T follicular helper cell (primary cell): ENCODE measurements at places on chromosomes 7 and 10.

GRCh38 chr10:98170249-98171117, 36.0 kb downstream of the R3HCC1L start:
- no peak for DNase-seq

DNA sequence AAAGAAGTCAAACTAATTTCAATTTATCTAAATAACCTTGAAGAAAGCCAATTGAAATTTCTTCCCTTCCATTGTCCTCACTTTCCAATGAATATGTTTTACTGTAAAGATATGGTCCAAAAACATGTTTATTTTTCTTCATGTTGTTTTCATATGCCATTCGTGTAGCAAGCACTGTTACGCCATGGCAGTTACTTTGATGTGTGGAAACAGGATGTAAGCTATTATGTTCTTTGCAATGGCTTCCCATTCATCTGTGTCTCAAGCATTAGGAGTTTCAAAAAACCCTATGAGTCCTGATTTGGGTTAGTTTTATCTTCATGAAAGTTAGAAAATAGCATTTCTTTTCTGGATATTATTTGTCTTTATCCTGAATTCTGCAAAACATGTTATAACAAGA, 31.0 kb downstream of the GPR141 start:
- no peak for DNase-seq

DNA sequence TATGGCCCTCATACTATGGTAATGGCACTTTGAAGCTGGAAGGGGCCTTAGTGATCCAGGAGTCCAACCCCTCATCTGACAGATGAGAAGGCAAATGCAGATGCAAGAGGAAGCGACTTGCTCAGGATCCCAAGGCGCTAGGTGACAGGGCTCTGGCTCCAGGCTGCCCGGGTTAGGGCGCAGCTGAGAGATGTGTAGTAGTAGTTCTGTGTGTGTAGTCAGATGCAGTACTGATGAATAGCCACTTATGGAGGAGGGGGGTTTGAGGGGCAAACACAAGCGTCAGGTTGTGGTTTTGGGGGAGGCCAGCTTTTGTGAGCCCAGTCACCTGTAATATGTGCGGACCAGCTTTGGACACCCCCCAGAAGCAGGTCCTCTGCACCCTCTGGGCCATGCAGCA, 4.8 kb downstream of the ADRA2A start:
- DNase-seq, result no peak

- DNase-seq, result no peak
Measured at GRCh38 chr7:147079083-147079482, 962.5 kb downstream of the CNTNAP2 start.

- DNase-seq, result no peak
Measured at GRCh38 chr7:132398253-132398925, 177.9 kb downstream of the PLXNA4 start.

DNA sequence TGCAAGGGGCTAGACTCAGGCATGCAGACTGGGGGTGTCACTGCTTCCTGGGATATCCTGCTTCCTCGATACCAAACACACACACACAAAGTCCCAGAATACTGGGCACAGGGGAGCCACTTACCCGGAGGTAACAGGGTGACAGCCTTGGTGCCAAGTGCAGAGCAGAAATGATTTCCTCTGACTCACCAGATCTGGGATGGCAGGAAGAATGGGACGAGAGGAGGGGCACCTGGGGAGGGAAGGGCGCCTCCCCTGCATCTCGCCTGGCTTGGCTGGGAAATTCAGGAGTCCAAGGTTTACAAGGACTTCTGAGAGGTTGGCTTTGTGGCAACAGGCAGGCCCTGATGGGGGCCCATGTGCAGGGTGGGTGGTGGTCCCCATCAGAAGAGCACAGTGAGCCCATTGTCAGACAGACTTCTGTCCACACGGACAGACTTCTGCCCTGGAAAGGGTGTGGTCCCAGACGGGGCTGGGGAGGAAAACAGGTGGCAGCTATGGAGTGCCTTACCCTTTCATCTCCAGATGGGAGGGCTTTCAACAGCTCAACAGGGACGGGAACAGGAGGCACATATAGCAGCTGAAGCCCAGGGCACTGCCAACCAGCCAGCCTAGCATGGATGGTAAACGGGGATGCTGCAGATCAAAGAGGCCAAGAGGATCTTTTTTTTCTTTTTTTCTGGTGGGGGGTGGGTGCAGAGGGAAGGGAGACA, 9.7 kb upstream of the CCL24 start:
- no peak for DNase-seq

DNA sequence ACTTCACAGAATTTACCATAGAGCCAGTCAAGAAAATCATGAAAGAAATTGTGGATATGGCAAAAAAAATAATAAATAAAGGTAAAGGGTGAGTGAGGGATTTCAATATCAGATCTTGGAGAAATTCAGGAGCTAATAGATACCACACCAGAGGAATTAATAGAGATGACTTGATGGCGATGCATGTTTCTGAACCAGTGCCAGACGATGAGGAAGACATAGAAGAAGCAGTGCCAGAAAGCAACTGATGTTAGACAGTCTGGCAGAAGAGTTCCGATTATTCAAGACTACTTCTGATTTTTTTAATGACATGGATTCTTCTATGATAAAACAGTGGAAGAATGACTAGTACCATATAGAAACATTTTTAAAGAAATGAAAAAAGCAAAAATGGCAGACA, 314.7 kb downstream of the BICC1 start:
- DNase-seq, result no peak

DNA sequence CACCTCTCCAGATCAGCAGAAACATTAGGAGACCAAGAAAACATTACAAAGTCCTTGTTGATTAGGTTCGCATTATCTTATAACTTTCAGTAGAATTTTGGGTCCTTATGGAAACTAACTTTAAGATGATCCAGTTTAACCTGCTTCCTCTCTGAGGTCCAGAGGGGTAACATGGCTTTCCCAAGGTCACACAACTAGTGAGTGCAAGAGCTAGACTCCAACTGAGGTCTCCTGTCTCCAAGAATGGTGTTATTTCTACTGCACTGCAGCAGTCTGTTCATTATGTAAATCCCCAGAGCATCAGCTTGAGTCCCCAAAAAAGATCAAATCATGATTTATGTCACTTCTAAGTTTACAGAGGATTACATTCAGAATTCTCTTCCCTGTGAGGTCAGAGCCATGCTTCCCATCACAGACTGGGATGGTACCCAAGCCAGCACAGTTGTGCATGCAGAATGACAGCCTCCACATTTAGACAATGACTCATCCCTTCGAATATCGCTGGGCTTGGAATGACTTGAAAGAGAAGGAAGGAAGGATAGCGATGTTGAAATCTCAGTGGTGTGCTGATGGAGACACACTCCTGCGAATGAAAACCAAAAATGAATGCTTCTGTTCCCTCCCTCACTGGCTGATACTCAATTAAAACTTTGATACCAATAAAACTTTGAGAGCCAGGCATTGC, 163.1 kb upstream of the PLXNA4 start:
- DNase-seq, result no peak

DNA sequence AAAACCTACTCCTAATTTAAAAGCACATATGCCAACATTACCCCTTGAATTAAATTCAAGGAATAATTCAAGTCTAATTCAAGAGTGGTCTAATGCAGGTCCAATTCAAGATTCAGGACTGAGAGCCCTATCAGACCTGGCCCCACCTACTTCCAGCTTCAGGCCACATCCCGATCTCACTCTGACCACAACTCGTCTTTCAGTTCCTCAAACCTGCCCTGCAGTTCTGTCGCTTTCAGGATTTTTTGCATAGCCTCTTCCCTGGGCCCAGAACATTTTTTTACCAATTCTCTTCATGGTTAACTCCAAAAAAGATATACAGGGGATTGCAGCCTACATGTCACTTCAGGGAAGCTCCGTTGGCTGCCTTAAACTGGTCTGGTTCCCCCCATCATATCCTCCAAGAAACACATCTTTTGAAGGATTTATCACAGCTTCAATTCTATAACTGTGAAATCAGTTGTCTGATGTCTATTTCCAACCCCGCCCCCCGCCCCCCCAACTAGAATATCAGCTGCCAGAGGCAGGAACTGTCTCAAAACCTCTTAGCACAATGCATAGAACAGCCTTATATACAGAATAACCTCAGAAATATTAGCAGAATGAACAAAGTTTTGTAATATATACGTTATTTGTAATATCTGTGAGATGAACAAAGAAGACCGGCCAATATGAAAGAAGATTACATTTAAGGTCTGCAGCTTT, 20.8 kb downstream of the CCDC6 start:
- DNase-seq, result no peak

- DNase-seq, result peak; percentile 2
Measured at GRCh38 chr10:75211007-75211691, 553 bp downstream of the VDAC2 start.

GRCh38 chr7:112149734-112150133, 56.5 kb downstream of the DOCK4 start:
- DNase-seq, result no peak

DNA sequence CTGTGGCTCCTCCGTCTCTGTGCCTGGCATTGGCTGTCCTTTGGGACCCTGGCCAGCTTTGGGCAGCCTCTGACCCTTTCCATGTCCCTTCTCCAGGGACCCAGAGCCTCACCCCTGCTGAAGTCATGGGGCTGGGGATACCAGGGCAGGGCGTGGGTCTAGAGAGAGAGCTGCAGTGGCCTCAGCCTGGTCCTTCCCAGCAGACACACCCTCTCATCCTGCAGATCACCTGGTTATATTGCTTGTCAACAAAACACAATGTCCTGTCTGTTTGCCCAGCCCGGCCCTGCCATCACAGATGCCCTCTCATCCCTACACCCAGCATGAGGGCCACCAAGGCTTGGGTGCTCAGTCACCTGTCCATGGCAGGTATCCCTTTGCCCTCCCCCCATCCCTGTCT, 1.8 kb downstream of the MUC17 start:
- DNase-seq, result no peak

- no peak for DNase-seq
Measured at GRCh38 chr10:6022660-6023059, 39.5 kb downstream of the IL2RA start.

GRCh38 chr7:154676422-154677073, 326.4 kb downstream of the PAXIP1 start:
- DNase-seq, result no peak

DNA sequence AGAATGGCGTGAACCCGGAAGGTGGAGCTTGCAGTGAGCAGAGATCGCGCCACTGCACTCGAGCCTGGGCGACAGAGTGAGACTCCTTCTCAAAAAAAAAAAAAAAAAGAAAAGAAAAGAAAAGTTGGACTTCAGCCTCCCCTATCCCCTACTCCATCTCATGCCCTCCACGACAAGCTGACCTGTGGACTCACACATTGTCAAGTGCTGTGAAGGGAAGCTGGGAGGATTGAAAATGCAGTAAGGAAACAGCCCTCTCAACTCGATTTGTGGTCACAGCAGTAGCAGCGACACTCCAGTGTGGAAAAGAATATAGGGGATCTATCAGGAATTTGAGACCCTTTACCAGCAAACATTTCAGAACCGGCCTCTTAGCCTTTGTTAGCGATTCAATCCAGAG, 103.6 kb upstream of the SVIL start:
- no peak for DNase-seq

DNA sequence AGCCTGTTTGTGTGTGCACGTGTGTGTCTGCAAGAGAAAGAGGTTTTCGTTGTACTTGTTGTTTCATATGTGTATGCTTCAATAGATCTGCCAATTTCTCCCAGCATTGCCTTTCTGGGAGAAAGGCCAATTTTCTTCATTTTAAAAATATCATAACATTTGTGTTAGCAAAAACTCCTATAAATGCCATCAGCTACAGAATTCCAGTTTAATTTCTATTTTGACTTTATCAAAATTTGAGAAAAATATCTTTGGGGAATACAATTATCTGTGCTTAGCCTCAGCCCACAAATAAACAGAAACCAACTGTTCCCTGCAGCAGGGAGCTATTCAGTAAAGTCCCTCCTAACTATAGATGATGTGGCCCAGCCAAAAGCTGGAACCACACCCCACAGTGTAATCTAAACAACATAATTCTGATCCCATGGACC, 68.3 kb upstream of the MGMT start:
- DNase-seq, result no peak

DNA sequence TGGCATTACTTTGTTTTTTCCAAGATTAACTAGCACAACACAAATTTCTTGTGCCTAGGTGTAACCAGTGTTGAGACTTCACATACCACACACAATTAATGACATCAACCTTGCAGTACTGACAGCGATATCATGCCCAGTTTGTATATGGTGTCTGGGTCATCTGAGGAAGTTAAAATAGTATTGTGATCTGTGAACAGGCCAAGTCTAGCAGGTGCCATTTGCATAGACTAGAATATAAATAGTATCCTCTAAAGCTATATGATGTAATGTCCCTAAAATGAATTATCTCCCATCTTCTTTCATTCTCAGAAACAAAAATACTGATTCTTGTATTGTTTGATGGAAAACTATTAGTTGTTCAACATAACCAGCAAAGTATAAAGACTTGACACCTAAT, 175.8 kb upstream of the KAT6B start:
- no peak for DNase-seq

DNA sequence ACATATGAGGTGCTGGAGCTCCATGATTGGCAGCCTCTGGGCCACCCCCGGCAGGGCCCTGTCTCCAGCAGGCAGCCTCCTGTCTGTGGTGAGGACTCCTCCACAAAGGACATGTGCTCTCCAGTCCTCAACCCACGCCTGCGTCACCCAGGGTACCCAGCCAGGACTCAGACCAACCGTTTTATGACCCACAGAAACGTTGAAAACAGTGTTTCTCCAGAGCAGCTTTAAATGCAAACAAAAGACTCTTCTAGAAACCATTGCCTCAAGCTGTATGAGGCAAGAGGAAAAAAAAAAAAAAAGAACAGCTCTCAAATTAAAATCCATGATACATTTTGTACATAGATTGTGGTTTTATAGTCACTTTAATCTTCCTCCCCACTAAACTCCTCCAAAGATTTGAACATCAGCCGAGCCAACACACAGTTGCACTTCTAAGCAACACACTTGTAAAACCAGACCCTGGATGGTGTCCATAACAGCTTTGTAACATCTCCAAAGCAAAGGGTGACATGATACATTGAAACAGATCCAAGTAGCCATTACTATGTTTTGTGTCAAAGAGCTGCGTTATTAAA, 175.0 kb upstream of the LYZL2 start:
- DNase-seq, result no peak

DNA sequence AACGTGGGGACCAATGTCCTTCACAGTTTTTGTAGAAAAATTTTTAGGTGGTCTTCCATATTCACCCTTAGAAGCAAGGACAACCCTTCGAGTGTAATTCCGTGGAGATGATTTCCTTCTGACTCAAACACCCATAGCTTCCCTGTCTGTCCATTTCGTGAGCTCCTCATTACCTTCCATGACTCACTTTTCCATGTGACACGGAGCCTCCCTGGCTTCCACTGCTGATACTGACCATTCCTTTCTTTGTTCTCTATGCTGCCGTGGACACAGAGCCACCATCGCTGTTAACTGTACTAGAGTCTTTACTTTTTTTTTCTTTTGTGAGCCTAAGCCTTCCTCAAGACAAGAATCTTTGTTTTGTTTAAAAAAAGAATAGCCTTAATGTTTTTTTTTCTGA, 12.5 kb upstream of the ARMS2 start:
- no peak for DNase-seq

DNA sequence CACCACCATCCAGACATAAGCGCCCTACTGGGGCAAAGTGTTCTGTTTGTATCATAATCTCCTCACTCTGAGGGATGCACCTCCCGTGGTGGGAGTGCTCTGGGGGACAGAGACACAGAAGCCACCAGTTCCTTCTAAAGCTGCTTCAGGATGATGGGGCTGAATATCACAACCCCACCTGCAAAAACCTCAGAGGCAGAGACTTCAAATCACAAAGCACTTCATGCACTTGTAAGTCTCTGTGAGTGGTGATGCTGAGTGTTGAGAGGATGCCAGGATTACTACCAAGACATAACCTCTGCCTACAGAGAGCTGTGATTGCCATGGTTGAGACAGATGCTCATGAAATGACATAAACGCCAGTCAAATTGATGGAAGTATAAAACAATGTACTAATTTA, 255.5 kb downstream of the CALN1 start:
- DNase-seq, result no peak

- no peak for DNase-seq
Measured at GRCh38 chr7:50412973-50413372, 37.2 kb downstream of the FIGNL1 start.
